ENCODE measurements at places on chromosomes 11 and 22. TPM values are rescaled to one million over a fixed set of nuclear protein-coding genes. Genes with fewer than 3 reads are reported as not detected.
A peak's percentile ranks its signal among the peaks of the same experiment; 100 is the strongest.

- no peak for DNase-seq
- no peak overlapping the region for H3K27ac ChIP-seq
- no peaks in the 10 kb centered on the region for H3K27me3 ChIP-seq
- no peaks in the 10 kb centered on the region for H3K36me3 ChIP-seq
- no peaks in the 10 kb centered on the region for H3K4me1 ChIP-seq
- H3K4me3 ChIP-seq: no peak overlapping the region
Measured at GRCh38 chr11:113554526-113554925, 79.3 kb upstream of the DRD2 start.

GRCh38 chr22:46542011-46542985, 4.9 kb upstream of the CELSR1 start:
- no peak overlapping the region for H3K4me3 ChIP-seq
- no peaks in the 10 kb centered on the region for H3K27me3 ChIP-seq
- H3K27ac ChIP-seq: peak overlapping the region; percentile 69
- peaks cover 13% of the 10 kb centered on the region for H3K4me1 ChIP-seq

ARHGAP20 gene
- 33.0 TPM for polyA plus RNA-seq

DNA sequence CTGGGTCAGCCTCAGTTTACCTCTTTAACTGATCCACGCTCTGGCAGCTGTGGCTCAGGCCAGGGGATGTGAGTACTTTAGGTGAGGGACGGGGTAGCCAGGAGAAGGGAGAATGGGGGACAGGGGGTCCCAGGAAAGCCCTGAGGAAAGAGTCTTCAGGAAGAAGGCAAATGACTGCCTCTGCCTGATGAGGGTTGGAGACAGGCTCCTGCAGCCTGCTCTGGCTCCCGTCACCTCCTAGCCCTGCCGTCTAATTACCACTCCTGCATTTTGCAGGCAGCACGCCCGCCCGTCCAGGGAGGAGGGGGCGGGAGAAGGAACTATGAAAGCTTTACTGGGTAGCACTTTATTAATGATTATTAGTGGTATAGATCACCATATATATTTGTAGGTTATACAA, 116.6 kb downstream of the CEP164 start:
- H3K36me3 ChIP-seq: no peaks in the 10 kb centered on the region
- peaks cover 11% of the 10 kb centered on the region for H3K27me3 ChIP-seq
- no peak for DNase-seq
- H3K4me1 ChIP-seq: no peaks in the 10 kb centered on the region
- no peak overlapping the region for H3K27ac ChIP-seq

CECR2 gene
- polyA plus RNA-seq: 18.8 TPM

DSCAML1 gene
- 1.2 TPM for polyA plus RNA-seq

OR5P2 gene
- polyA plus RNA-seq: not detected

INS gene
- not detected for polyA plus RNA-seq

TMA7B gene
- 0.23 TPM for polyA plus RNA-seq

DNA sequence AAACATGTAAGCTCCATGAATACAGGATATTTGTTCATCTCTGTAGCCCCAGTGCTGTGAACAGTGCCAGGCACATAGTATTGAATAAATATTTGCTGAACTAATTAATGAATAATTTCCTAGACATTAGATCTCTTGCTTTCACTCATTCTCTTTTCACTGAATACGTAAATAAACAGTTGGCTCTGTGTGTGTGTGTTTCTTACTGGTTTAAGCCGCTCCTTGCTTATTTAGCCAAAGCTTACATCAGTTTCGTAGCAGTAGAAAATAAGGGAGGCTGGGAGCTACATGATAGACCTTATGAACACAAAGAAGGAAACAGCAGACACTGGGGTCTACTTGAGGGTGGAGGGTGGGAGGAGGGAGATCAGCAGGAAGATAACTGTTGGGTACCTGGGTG, 17.2 kb downstream of the KREMEN1 start:
- peaks cover 19% of the 10 kb centered on the region for H3K4me1 ChIP-seq
- H3K27me3 ChIP-seq: no peaks in the 10 kb centered on the region
- H3K4me3 ChIP-seq: no peak overlapping the region
- H3K36me3 ChIP-seq: no peaks in the 10 kb centered on the region

DNA sequence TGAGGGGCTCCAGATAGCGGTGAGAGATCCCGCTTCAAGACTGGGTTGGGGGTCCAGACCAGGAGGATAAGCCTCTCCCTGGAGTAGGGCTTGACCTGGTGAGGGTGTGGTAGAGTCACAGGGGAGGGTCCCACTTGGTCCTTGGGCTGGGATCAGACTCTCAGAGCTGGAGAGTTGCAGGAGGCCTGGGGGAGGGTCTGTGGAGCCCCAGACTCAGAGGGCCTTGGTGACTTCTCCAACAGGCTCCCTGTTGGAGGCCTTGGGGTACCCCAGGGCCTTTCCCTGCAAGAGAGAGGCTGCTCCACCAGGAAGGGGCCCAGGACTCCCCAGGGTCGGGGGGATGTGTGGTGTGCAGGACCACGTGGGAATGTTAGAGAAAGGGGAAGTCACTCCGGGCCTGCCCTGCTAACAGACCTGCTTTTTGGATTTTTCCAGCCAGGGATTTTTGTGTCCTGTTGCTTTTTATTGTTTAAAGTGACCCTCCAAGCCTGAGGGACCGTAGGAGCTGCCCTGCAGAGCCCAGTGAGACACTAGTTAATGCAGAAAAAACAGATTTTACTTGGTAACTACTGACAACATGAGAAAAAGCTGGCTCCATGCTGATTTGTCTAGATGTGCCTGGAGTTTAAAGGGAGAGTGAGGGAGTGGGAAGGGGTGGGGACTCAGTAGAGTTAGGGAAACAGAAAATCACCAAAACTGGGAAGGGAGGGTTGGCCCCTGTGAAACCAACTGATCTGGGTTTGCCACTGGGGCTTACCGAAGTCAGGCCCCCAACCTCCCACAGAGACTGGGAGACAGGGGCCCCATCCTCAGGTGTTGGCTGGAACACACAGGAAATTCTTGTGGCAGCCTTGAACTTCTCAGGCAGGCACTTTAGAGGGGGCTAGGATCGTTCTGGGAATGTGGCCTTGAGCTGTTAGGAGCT, 801 bp upstream of the TXNRD2 start:
- H3K27me3 ChIP-seq: no peaks in the 10 kb centered on the region
- no peaks in the 10 kb centered on the region for H3K36me3 ChIP-seq
- peak overlapping the region; percentile 98 for H3K27ac ChIP-seq
- H3K4me1 ChIP-seq: peaks cover 17% of the 10 kb centered on the region
- peak overlapping the region; percentile 71 for H3K4me3 ChIP-seq

ESRRA gene
- 12.9 TPM for polyA plus RNA-seq

DNA sequence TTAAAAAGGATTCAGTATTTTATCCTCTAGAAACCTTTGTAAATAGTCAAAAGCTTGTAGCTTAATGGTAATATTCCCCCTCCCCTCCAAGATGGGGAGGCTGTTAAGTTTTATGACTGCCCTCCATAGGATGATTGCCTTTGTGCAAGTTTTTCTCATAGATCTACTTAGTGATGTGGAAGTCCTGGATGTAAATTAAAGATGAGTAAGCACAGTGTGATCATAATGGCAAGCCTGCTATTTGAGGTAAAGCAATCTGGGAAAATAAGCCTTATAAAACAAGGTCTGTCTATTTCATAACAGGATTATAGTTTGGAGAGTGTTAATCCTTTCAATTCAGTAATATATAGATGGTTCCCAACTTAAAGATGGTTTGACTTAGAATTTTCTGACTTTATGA, 216.3 kb downstream of the DDX10 start:
- no peak overlapping the region for H3K4me3 ChIP-seq
- no peaks in the 10 kb centered on the region for H3K4me1 ChIP-seq
- H3K36me3 ChIP-seq: no peaks in the 10 kb centered on the region
- no peaks in the 10 kb centered on the region for H3K27me3 ChIP-seq
- H3K27ac ChIP-seq: no peak overlapping the region

CDC42BPG gene
- 8.1 TPM for polyA plus RNA-seq

- H3K4me1 ChIP-seq: peaks cover 2% of the 10 kb centered on the region
- H3K36me3 ChIP-seq: peaks cover 70% of the 10 kb centered on the region
- no peak for DNase-seq
- H3K4me3 ChIP-seq: no peak overlapping the region
- H3K27me3 ChIP-seq: no peaks in the 10 kb centered on the region
- H3K27ac ChIP-seq: no peak overlapping the region
Measured at GRCh38 chr11:770642-771616, 6.4 kb downstream of the GATD1 start.

DNA sequence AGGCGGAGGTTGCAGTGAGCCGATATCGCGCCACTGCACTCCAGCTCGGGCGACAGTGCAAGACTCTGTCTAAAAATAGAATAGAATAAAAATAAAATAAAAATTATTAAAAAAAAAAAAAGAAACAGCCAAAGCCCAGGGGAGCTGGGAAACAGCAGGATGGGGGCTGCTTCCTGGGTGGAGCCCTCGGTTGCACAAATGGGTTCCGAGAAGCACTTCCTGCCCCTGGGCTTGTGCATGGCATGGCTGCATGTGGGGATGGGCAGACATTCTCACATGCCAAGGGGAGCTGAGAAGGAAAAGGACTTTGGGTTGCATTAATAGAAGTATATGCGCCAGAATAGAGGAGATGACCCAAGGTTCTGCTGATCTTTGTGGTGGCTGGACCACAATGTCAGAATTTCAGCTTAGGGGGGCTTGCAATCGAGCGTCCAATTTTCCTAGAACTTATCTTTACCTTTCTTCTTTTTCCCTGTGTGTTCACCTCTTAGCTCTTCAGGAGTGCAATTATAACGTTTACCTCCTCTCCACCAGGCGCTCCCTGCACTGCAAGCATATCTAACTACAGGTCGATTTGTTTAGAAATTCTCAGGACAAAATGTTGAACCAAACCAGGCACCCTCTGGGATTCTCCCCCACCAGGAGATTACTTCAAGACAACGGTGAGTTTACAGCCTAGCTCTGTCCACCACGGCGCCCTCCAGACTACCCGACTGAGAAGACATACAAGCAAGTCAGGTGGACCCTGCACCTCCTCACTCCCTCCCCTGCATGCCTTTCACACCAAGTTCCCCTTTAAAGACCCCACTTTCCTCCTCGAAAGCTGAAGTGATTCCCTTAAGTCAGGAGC, 53.2 kb downstream of the SHISAL1 start:
- no peak overlapping the region for H3K27ac ChIP-seq
- no peak overlapping the region for H3K4me3 ChIP-seq
- H3K4me1 ChIP-seq: no peaks in the 10 kb centered on the region
- no peaks in the 10 kb centered on the region for H3K27me3 ChIP-seq
- no peak for DNase-seq

EHF gene
- 10.9 TPM for polyA plus RNA-seq

- no peaks in the 10 kb centered on the region for H3K36me3 ChIP-seq
- H3K4me3 ChIP-seq: no peak overlapping the region
- no peaks in the 10 kb centered on the region for H3K4me1 ChIP-seq
- no peak for DNase-seq
- no peak overlapping the region for H3K27ac ChIP-seq
- peaks cover 44% of the 10 kb centered on the region for H3K27me3 ChIP-seq
Measured at GRCh38 chr22:23556026-23556620, 24.0 kb downstream of the IGLL1 start.

DNA sequence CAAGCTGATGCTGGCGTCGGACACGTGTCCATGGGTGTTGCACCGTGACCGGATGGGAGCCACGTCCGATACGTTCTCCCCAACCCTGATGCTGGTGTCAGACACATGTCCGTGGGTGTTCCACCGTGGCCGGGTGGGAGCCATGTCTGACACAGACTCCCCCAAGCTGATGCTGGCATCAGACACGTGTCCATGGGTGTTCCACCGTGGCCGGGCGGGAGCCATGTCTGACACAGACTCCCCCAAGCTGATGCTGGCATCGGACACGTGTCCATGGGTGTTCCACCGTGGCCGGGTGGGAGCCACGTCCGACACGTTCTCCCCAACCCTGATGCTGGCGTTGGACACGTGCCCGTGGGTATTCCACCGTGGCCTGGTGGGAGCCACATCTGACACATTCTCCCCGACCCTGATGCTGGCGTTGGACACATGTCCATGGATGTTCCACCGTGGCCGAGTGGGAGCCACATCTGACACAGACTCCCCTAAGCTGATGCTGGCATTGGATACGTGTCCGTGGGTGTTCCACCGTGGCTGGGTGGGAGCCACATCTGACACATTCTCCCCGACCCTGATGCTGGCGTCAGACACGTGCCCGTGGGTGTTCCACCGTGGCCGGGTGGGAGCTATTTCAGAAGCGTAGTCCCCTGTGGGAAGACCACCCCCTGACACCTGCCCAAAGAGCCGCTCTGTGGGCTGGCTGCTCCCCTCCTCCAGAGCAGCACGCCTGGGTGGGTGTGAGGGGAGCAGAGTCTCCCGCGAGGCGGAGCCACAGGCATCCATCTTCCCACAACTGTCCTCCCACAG, 20.0 kb downstream of the SELENOO start:
- H3K36me3 ChIP-seq: peaks cover 100% of the 10 kb centered on the region
- no peaks in the 10 kb centered on the region for H3K27me3 ChIP-seq
- no peak overlapping the region for H3K4me3 ChIP-seq
- no peak for DNase-seq
- H3K27ac ChIP-seq: no peak overlapping the region

OR4C46 gene
- not detected for polyA plus RNA-seq

TCIRG1 gene
- polyA plus RNA-seq: 33.6 TPM

DNA sequence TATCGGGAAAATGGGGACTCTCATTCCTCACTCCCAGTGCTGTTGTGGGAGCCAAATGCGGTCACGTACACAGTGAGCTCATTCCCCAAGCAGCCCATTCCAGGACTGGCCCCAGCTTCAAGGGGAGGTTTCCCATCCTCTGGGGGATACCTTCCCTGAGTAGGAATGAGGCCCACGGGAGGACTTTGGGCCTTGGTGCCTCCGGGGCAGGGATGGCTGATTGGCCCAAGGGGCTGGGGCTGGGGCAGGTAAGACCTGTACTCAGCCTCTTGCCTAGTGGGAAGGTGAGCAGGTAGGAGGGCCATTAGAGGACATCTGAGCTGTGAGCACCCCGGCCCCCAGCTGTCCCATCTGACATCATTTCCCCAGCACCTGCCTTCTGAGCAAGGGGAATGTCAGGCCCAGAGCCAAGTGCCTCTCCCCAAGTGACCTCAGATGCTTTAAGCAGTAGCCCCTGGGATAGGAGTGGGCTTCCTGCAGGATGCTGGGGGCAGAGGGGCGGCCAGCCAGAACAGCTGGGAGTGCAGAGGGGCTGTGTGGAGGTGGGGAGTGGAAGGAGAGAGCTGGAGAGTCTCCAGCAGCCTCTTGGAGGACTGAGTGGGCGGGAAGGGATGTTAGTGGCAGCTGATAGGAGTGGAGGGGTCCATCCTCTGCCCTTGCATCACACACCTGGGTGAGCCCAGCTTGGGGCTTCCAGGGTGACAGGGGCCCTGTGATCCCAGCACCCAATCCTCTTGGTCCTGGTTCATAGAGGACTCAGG, 58.4 kb downstream of the CD82 start:
- no peak overlapping the region for H3K27ac ChIP-seq
- H3K4me1 ChIP-seq: peaks cover 5% of the 10 kb centered on the region
- peaks cover 16% of the 10 kb centered on the region for H3K36me3 ChIP-seq
- H3K27me3 ChIP-seq: no peaks in the 10 kb centered on the region

GRCh38 chr11:8532475-8532874, 61.6 kb downstream of the STK33 start:
- H3K27me3 ChIP-seq: no peaks in the 10 kb centered on the region
- no peaks in the 10 kb centered on the region for H3K4me1 ChIP-seq
- H3K4me3 ChIP-seq: no peak overlapping the region
- H3K27ac ChIP-seq: no peak overlapping the region

MMP11 gene
- 10.0 TPM for polyA plus RNA-seq

DNA sequence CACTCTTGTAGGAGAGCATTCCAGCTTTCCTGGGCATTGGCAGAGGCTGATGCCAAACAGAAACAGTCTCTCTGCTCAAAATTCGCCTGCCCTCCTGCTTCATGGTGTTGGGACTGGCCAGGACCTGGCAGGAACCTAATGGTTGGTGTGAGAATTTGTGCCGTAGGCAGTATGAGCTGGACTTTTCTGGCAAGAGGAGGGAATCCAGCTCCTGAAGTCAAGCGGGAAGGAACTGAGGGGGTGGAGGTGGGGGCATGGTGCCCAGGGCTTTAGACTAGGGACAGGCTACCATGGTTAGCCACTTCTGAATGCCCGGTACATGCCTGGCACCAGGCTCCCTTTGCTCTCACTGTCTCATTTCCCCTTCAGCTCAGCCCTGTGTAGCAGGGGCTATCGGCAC, 6.9 kb upstream of the TOMM22 start:
- DNase-seq: no peak
- H3K27ac ChIP-seq: no peak overlapping the region
- H3K27me3 ChIP-seq: no peaks in the 10 kb centered on the region
